ENCODE measurements at places on chromosomes 2 and 18.

DNA sequence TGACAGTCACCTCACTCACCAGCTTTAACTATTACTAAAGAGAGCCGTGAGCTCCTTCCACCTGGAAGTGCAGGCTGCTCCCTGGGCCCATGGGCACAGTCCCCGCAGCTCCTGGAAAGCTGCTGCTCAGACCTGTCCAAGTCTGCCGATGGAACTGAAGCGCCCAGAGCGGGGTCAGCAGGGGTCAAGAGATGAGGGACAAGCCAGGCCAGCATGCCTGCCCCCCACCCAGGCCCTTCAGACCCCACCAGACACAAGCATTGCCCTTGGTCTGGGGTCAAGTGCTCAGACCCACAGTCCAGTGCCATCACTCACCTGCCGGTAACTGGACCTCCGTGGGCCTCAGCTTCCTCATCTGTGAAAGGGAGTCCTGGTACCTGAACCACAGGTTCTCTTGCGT, 59.9 kb downstream of the BIN1 start:
- DNase-seq, result no peak

- DNase-seq, result no peak
Observed at GRCh38 chr18:49699303-49699702, 114.0 kb downstream of the ACAA2 start.

GRCh38 chr2:149579972-149580882, 7.3 kb downstream of the MMADHC start:
- no peak for DNase-seq

DNA sequence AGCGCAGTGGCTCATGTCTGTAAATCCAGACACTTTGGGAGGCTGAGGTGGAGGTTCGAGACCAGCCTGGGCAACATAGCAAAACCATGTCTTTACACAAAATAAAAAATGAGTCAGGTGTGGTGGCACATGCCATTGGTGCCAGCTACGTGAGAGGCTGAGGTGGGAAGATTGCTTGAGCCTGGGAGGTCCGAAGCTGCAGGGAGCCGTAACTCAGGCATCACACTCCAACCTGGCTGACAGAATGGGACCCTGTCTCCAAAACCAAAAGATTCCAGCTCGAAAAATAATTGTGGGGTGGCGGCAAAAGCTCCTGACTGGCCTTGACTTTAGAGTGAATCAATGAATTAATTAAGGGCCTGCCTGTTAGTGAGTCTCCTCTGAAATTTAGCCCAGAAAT, 1.2 kb upstream of the ALPP start:
- DNase-seq, result no peak

DNA sequence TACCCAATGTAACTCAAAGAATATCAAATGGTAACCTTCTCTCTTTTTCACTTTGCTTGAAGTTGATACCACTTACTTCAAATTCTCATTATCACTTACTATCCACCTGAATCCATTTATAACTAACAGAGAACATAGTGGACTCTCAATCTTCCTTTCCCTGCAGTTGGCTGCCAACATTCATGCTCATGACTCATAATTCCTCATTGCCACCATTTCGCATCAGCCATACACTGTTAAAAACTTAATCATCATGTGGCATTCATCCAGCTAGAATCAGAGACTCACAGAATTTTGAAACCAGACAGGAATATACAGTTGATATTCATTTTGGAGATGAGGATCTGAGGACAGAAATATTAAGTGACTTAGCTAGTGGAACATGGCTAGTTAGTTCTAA, 56.8 kb downstream of the SLC4A10 start:
- DNase-seq, result no peak

- DNase-seq, result no peak
Observed at GRCh38 chr18:35376393-35376741, 770 bp downstream of the ZNF396 start.

- peak; percentile 78 for DNase-seq
Observed at GRCh38 chr2:177314194-177314593, 49.7 kb upstream of the NFE2L2 start.

DNA sequence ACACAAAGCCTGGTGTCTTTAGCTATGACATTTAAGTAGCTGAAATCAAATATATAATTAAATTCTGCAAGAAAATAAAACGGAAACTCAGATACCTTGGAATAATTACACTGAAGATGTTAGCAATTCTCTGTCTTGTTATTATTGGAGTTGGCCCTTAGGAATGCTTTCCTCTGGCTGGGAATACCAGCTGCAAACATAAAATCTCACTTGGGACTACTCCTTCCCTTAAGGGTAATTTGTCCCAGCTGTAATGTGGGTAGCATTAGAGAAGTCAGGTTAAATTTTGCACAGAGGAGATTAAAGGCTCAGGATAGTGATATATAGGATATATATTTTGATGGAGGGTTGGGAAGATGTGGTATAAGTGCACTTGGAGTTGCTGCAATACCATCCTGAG, 37.3 kb upstream of the GRP start:
- DNase-seq, result no peak
